Stimulated activated CD8-positive, alpha-beta memory T cell treated with anti-CD3 and anti-CD28 coated beads, Interleukin-7, amount 100 ng/mL, for 24 hours (primary cell): ENCODE measurements at places on chromosomes 3 and 15.

- DNase-seq: no peak
Measured at GRCh38 chr3:188064831-188065493, 89.0 kb upstream of the LPP start.

DNA sequence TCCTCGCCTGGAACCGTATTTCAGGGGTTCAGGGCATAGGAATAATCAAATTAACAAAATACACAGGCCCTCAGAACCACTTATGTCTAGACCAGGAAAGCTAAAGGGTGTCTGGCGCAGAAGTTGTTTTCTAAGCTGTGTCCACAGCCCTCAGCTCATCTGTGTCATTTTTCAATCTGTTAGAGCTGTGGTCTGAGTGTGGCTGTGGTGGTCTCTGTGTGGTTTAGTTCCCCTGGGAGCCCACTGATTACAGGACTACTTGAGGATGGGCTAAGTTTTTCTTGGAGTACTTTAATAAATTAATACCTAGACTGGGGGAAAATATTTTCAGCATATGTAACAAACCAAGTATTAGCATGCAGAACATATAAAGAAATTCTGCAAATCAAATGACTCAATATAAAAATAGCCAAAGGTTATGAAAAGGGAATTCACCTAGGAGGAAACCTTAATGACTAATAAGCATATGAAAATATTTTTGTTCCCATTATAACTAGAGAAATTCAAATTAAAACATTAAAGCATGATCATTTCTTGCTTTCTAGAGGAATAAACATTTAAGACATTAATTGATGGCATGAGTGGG, 186.3 kb downstream of the SATB1 start:
- DNase-seq: no peak

- DNase-seq: no peak
Measured at GRCh38 chr3:73245459-73245858, 184.0 kb downstream of the EBLN2 start.

DNA sequence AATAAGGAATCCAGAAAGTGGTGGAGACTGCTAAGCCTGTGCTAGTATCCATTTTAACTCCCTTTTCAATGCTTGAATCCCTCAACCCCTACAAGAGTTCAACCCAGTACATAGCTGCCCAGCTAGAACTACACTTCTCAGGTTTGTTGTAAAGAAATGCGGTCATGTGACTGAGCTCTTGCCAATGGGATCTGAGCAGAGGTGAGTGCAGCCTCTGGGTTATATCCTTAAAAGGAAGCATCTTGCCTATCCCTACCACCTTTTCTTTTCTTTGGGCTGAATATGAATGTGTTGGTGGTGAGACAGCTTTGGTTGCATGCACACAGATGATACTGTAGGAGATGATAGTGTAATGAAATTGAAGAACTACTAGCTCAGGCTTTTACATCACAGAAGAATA, 139.7 kb downstream of the CADPS start:
- DNase-seq: no peak

DNA sequence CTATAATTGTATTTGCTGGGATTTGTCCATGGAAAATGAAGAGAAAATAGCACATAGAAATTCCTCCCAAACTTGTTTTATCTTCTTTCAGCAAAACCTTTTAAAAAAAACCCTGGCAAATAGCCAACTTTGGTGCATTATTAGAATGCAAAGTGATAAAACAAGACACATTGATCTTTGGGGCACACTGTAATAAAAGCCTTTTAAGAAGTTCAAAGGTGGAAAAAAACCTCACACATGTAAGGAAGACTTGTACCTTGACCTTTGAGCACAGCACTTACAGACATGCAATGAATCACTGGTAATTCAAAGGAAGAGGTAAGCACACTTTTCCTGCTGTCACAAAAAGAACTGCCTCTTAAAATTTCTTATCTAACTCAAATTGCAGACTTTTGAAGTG, 8.0 kb upstream of the MORC1 start:
- no peak for DNase-seq

GRCh38 chr15:64251121-64251520, 88.3 kb upstream of the PPIB start:
- no peak for DNase-seq

GRCh38 chr3:185629554-185630181, 43.6 kb downstream of the SENP2 start:
- no peak for DNase-seq

- no peak for DNase-seq
Measured at GRCh38 chr15:60787837-60788691, 309.1 kb upstream of the ICE2 start.

- DNase-seq: no peak
Measured at GRCh38 chr3:136412307-136412706, 162.2 kb downstream of the PCCB start.

DNA sequence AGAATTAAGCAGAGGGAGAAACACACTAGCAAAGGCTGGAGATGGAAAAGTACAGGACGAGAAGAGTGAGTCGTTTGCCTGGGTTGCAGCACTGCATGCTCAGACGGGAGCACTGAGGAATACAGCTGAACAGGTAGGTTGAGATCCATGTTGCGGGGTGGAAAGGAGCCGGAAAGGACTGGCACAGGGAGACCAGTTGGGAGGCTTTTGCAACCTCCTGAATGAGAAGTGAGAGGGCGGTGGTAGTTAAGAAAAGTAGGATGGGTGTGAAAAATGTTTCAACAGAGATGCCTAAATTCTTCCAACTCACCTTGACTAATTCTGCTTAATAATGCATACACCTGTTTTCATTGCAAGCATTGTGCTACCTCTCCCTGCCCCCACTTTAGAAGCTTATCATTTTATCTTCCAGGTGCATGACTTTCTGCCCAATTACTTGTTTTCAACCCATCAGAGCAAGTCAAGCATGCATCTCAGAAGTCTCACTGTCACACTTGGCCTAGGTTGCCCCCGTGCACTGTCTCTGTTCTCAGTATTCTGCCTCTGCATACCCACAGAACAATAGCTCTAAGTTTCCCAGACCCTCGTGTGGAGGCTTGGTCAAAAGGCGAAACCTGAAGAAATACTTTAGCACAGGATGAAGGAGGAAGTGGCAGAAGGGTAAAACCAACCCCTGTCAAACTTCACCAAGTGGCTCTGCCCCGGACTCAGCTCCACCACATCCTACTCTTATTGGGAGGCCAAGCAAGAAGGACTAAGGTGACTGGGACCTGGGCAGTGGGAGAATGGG, 199.3 kb upstream of the BCL6 start:
- no peak for DNase-seq

GRCh38 chr3:150300388-150300787, 107.7 kb upstream of the TSC22D2 start:
- no peak for DNase-seq

DNA sequence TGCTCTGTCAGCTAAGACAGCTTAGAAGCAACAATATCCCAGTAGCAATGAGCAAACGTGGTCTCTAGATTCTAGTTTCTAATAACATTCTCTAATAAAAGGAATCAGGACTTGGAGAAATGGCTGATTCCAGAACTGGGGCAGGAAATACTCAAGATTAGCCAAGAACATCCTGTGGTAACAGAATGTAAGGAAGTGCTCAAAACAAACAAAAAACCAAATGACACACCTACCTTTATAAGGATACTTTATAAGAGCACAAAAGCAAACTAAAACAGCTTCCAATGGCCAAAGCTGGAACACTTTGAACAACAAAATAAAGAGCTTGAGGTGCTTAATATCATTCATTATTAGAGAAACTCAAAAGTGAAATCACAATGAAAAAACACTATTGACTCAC, 33.1 kb upstream of the EIF5A2 start:
- no peak for DNase-seq

DNA sequence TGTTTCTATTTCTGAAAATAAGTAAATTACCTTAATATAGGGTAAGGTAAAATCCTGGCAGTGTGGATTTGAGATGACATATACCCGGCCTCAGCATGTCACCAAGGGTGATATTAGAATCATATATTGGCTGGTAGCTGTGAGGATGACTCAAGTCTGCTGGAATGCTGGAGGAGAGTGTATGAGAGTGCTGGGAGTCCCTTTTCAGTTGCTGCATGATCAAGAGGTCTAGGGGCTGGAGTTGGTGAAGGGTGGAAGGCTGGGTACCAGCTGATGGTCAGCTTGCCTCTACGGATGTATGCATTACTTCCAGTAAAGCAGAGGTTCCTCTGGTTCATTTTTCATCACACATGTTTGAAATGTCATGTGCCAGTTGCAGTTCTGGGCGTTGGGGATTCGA, 40.6 kb downstream of the SLC25A26 start:
- no peak for DNase-seq

- DNase-seq: no peak
Measured at GRCh38 chr3:183811638-183812037, 13.7 kb downstream of the MAP6D1 start.

DNA sequence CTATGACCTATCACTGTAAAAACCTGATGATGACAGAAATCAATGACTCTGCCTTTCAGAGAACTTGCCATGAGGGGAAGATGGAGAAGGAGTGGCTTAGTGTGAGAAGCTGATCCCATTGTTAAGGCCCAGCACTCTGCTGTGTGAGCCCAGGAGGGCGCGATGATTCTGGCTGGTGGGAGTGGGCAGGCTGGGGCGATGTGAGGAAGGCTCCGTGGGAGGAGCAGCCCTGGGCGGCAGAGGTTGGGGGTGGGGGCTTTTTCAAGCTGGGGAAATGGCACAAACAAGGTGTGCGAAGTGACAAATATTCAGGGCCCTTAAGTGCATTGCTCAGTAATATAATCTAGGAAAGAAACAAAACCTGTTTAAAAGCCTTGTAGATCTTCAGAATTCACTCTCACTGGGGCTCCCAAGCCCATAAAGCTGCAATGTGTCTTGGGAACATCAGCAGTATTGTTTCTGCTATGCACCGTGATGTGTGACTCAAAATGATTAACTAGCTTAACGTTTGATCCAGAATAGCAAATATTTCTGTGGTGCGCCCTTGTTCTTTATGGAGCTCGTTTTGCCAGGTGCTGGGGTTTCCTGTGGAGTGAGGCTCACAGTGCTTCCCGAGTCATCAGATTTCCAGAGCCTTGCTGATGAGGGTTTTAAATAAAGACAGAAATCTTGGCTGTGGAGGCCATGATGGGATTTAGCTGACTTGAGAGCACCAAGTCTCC, 141.0 kb downstream of the CHDH start:
- DNase-seq: no peak

- DNase-seq: no peak
Measured at GRCh38 chr15:40985541-40986330, 32.5 kb downstream of the CHAC1 start.

DNA sequence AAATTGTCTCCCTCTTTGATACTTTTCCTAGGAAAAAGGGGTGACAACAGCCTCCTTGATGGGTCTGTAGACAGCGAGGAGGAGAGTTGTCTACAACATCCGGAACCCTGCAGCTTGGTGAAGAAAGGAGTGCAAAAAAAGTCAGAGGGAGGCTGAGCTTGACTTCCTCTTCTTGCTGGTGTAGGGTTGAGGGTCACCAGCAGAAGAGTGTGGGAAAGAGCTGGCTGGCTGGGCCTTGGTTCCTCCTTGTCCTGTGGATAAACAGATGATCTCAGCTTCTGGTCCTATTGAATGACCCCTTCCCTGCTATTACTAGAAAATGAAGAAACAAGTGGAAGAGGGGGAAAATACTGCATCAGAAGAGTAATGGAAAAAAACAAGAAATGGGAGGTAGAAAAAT, 20.4 kb downstream of the SLC7A14 start:
- DNase-seq: no peak

DNA sequence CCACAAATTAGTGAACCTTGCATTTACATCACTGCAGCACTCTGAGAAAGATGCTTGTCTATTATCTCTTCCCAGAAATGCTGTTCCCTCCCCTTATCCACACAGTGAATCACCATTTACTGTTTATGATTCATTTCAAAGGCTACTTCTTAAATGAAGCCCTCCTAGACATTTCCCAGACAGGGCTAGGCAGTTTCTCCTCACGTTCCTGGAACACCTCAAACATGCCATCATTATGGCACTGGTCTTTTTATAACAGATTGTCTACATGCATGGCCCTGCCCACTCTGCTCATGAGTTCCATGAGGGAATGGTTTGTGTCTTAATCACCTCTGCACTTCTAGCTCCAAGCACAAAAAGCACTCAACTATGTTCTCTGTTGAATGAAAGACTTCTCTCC, 32.2 kb upstream of the TM2D3 start:
- no peak for DNase-seq

DNA sequence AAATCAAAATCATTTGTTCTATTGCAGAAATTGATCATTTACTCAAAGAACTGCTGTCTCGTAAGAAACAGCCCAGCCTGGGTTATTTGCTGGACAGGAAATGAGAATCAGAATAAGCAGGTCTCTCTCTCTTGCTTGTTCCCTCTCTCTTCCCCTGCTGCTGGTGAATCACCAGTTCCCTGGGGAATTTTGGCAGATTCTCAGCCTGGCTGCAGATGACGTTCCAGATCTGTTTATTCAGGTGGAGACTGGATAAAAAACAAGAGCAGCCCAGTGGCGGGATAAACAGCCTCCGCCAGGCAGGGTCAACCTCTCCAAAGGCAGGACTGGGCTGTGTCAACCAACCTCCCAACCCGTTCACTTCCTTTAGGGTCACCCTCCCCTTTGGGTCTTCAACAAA, 72.1 kb downstream of the LRIG1 start:
- no peak for DNase-seq

DNA sequence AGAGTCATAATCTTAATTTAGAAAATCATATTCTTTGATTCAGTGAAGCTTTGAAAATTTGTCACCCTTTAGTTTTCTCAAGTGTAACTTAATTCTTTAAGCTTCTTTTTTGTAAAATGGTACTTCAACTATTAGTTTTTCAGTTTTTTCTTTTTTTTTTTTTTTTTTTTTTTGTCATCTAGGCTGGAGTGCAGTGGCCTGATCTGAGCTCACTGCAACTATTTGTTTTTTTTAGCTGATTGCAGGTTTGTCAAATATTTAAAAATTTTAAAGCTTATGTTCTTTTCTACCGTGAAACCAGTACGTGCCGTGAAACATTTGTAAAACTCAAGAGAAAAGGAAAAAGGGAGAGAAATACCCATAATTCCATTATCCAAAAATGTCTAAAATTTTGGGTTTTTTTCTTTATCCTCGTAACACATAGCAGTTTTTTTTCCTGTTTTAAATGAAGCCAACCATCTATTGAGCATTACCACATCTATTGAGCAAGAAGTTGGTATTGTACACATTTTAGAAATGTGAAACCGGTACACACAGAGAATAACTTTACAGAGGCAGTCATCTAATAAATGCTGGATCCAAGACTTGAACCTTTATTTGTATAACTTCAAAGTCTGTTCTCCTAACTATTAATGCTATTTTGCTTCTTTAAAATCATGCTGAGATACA, 25.7 kb downstream of the ECT2 start:
- no peak for DNase-seq

DNA sequence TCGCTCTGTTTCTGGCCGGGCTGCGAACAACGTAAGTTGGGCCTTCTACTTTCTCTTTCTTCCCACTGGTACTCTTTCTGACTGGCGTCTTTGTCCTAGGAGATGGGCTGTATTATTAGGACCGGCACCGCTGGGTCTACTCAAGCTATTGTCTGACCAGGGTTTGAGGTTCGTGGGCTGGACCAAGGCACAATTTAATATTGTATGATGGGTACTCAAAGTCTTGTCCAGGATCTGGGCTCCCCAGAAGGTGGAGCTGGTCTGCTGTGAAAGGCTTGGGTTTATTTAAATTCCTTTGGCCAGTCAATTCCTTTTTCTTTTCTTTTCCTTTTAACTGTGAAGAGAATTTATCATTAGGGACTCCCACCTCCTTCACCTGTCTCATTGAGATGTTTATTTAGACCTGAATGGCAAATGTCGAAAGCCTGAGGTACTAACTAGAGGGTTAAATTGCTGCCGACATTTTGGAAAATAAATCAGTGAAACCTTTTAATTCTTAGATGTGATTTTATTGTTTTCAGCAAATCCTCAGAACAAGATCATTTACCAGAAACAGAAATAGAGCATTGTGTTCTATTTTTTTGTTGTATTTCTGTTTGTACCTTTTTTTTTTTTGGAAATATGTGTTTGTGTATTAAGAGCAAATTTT, 410 bp downstream of the LRRC49 start:
- no peak for DNase-seq

GRCh38 chr3:132624790-132625189, 27.7 kb downstream of the ACKR4 start:
- no peak for DNase-seq
